ENCODE measurements at places on chromosomes 11 and 22.

DNA sequence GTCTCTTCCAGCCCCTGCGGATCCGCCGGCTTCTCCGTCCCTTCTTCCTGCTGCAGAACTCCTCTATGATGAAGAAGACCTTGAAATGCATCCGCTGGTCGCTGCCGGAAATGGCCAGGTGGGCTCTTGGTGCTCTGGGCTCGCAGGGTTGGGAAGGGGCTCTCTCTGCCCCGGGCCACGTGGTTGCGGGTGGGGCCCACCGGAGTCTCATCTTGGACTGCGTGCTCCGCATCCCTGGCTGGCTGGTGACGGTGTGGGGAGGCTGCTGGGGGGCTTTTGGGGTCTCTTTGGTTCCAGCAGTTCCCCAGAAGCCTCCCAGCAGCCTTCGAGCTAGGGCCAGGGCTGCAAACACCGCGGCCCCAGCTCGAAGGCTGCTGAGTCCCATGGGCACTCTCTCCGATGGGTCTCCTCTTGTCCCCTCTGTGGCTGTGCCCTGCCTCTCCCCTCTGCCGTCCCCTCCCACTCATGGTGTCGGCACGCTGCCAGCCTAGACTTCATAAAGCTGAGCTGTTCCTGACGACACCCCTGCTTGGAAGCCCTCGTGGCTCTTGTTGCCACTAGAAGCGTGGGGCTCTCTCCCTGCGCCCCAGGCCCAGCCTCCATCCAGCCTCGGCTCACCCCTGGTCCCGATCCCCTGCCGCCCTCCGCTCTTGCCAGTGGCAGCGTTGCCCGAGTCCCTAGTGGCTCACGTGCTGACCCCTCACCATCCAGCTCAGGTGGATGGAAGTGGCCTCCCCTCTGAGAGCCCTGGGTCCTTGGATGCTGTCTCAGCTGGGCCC is 14.3 kb downstream of the TPCN2 start:
- DNase-seq = no peak

DNA sequence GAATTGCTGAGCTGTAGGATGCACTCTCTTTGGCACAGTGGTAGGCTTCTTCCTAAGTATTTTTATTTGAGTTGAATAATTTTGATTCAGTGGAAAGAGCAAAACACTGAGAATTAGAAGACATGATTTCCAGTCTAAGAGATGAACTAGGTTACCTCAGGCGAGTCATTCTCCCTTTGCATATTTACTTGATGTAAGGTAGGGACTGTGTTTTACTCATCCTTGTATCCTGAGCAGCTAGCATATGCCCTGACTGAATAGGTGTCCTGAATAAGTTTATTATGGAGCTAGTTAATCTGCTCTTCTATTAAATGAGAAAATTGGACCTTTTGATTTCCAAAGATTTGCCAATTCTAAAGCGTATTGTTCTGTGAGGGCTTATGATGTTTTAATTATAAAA is 50.7 kb downstream of the STIM1 start:
- DNase-seq = no peak

DNA sequence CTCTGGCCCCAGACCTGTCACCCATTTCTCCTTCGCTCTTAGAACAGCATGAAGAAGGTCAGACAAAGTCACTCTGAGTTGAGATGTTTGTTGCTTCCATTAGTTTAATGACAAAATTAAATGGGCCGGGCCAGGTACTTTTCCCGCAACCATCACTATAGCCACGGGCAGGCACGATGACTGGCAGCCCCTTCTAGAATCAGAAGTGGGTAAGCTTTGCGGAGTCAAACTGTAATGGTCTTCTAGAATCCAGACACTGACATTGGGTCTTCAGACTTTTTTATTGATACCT is 2.3 kb upstream of the ACR start:
- no peak for DNase-seq

DNA sequence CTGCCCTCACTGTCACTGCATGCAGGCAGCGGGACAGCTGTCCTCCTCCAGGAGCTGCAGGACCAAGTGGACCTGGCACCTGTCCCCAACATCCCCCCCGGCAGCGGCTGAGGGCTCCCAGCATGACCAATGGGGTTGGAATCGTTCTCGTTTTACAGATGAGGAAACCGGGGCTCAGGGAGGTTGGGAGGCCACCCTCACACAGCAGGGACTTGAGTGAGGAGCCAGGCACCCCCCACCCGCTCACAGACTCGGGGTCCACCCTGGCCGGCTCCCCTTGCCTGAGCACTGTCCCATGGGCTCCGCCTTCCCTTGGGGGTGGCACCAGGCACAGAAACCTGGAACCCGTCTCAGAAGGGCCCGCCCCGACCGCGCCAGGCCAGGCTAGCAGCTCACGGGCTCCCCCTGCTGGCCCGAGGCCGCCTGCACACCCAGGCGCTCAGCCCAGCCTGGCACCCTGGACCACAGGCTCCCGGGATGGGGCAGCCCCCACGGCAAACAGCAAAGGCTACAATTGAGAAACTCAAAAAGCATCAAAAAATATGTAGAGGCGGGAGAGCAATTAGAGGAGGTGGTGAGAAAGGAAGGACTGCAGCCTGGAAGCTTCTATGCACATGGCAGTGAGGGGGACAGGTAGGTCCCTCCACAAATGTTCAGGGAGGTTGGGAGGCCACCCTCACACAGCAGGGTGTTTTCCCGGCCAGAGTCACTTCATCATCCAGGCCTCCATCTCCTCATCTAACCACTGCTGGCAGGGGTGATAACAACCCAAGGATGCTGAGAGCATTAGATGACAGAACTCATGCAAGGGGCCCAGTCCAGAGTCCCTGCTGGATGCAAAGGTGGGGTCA is 12.8 kb downstream of the MACROD1 start:
- DNase-seq = peak; percentile 54

- DNase-seq = no peak
Measured at GRCh38 chr22:43574738-43575137, 162.9 kb downstream of the MPPED1 start.

- no peak for DNase-seq
Measured at GRCh38 chr11:19978668-19979518, 181.4 kb downstream of the DBX1 start.

- no peak for DNase-seq
Measured at GRCh38 chr22:22867996-22868715, 19.5 kb upstream of the IGLL5 start.

GRCh38 chr11:26087120-26087935 is 244.6 kb upstream of the ANO3 start:
- DNase-seq = no peak

- DNase-seq = no peak
Measured at GRCh38 chr22:31618057-31618456, 44.0 kb downstream of the PISD start.

GRCh38 chr11:132312701-132313111 is 942.3 kb downstream of the NTM start:
- DNase-seq = peak; percentile 44

- DNase-seq = no peak
Measured at GRCh38 chr22:24138649-24139420, 42.5 kb upstream of the SUSD2 start.

GRCh38 chr11:83782329-83782728 is 496.2 kb upstream of the CCDC90B start:
- no peak for DNase-seq

- no peak for DNase-seq
Measured at GRCh38 chr22:21044931-21045584, 688 bp upstream of the LRRC74B start.

GRCh38 chr22:41725510-41726110 is 26.3 kb downstream of the MEI1 start:
- no peak for DNase-seq

DNA sequence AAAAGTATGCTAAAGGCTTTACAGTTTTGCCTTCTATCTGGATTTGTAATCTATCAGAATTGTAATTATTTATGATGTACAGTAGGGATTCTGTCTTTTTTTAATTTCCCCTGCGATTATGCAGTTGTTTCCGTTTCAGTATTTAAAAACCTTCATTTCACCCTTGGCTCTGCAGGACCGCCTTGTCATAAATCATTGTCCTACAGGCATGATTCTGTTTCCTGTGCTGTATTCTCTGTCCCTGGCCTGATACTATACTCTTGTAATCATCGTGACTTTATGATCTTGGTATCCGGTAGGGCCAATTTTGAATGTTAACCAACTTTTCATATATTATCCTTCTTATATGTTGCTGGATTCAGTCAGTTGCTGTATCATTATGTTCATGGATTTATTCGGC is 151.7 kb downstream of the ATXN10 start:
- no peak for DNase-seq

GRCh38 chr11:64339754-64340408 is at the start of gene CCDC88B:
Gene CCDC88B (plus strand): TSS chr11:64340204. CDS start chr11:64340267, 63 bp downstream.
- no peak for DNase-seq

DNA sequence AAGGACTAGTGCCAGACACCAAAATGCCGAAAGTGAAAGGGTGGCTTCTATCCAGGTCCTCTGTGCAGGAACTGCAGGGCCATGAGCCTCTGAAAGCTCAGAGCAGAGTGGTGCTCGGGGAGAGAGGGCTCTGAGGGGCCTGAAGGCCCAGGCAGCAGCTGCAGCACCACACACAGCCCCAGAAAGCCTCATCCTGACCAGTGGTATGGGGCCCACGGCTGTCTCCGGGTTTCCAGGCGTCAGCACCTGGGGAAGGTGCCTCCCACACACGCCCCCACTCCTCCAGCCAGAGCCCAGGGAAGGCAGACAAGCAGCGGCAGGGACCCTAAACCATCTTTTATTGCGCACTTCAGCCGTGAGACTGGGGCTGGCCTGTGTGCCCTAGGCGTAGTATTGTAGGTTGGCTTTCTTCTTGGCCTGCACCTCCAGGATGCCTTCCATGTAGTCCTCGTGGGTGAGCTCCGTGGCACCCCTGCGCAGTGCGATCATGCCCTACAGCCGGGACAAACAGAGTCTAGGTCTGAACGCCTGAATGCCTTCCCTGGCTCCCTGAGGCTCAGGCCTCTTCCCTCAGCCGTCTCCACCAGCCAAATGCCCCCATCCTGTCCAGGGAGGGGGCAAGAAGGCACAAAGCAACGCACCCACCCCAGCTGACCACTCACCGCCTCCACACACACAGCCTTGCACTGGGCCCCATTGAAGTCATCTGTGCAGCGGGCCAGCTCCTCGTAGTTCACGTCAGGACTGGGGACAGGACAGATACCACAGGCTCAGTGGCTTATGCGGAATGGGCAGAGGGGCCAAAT is 7.6 kb downstream of the PSMC3 start:
- no peak for DNase-seq

DNA sequence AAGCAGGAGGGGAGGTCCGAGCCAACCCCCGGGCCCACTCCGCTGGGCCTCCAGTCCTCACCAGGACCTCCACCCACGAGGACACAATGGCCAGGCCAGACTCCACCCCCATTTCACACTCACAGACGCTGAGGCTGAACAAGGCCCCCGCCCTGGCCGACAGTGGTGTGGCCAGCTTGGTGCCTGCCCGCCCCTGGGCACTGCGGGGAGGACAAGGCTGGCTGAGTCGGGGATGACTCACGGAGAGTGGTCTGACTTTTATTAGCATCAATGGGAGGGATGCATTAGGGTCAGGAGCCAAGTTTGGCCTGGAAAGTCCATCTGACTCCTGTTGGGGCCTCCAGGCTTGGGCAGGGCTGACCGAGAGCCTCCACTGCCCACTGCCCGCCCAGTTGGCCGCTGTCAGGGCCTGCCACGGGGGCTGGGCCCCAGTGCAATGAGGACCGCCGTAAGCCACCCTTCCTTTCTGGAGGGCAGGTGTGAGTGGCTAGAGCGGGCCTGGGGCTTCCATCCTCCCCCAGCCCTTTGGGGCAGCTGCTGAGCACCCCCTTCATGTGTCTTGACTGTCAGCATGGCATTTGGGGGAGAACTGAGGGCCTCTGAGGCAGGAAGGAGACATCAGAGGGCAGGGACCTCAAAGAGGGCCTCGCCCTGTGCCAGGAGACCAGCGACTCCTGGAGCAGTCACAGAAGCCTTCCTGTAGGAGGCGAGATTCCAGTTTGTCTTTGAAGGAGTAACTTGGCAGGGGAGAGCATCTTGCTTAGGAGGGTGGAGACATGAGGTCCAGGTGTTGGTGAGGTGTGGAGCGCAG is 10.6 kb downstream of the TSPAN32 start:
- DNase-seq = no peak

GRCh38 chr11:28337701-28338100 is 229.5 kb downstream of the METTL15 start:
- DNase-seq = no peak

DNA sequence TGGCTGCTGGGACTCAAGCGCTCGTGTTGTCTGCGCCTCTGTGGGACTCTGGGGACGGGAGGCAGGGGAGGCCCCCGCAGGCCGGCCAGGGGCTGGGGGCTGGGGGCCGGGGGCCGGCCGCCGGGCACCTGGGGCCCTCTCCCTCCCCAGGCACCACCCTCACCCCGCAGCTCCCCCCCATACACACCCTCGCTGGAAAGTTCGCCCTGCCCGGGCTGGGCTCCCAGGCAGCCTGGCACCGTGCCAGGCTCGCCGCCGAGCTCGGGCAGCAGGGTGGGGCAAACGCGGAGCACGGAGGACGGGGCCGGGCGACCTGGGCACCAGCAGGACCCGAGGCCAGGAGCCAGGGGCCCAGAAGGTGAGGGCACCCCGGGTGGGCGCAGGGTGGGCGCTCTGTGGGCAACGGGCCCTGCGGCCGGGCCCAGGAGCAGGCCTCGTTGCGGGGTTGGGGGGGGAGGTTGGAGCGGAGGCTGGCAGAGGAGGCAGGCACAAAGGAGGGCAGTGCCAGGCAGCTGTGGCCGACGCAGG is 76.7 kb upstream of the WNT7B start:
- no peak for DNase-seq

GRCh38 chr22:43534916-43535315 is 123.1 kb downstream of the MPPED1 start:
- no peak for DNase-seq

DNA sequence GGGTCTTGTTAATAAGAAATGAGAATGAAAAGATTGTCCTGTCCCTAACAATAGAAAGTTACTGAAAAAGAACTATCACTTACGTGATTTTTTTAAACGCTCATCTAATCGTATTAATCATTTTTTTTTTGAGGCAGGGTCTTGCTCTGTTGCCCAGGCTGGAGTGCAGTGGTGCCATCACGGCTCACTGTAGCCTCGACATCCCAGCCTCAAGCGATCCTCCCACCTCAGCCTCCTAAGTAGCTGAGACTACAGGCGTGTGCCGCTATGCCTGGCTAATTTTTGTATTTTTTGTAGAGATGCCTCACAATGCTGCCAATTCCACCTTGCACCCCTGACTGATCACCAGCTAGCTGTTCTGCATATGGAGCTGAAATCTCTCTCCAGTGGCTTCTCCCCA is 15.7 kb downstream of the PDGFB start:
- no peak for DNase-seq

GRCh38 chr11:13302420-13302958 is 24.9 kb downstream of the BMAL1 start:
- DNase-seq = no peak

- DNase-seq = no peak
Measured at GRCh38 chr11:95680169-95680929, 109.2 kb downstream of the FAM76B start.

DNA sequence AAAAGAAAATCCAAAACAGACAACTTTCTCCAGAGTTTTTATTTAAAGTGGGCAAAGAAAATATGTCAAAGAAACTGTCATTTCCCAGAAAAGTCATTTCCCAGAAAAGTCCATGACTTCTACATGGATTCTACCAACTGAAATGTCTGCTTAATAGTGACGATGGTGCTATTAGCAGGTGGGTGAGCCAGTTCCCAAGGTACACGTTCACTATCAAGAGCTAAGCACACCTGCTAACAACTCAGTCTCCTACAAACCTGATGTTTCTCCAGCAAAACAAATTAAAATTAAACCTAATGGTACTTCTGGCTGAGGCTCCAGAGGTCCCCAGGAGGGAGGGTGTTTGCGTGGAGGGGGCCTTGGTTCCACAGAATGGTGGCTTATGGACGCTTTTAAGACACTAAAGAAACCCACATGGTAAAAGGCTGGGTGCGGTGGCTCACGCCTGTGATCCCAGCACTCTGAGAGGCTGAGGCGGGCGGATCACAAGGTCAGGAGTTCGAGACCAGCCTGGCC is 26.8 kb downstream of the POU2AF1 start:
- DNase-seq = no peak

Measured in neuronal stem cell (in vitro differentiated cells).